A172 (cell line): ENCODE measurements at places on chromosomes 3 and 15. TPM values are rescaled to one million over a fixed set of nuclear protein-coding genes. Genes with fewer than 3 reads are reported as not detected.

The FBXO40 gene
- total RNA-seq: 0.09 TPM in 1 of 2 replicates, not detected in the other

The STAC gene
- 1.1 and 1.2 TPM in 2 replicates for total RNA-seq

The NOX5 gene
- not detected in 2 replicates for total RNA-seq

The NEO1 gene
- total RNA-seq: 3.8 and 7.3 TPM in 2 replicates

The CSK gene
- 28.3 and 29.8 TPM in 2 replicates for total RNA-seq

The ANKRD34C gene
- not detected in 2 replicates for total RNA-seq

The HDDC3 gene
- total RNA-seq: 11.3 and 15.4 TPM in 2 replicates

The GNAT1 gene
- total RNA-seq: not detected in 2 replicates

The CLDN11 gene
- total RNA-seq: not detected in 2 replicates

The MORC1 gene
- not detected in 2 replicates for total RNA-seq

The P3H2 gene
- total RNA-seq: 12.6 and 30.3 TPM in 2 replicates

The RPLP1 gene
- 186 and 499 TPM in 2 replicates for total RNA-seq
